ENCODE measurements at places on chromosomes 7 and 10.

DNA sequence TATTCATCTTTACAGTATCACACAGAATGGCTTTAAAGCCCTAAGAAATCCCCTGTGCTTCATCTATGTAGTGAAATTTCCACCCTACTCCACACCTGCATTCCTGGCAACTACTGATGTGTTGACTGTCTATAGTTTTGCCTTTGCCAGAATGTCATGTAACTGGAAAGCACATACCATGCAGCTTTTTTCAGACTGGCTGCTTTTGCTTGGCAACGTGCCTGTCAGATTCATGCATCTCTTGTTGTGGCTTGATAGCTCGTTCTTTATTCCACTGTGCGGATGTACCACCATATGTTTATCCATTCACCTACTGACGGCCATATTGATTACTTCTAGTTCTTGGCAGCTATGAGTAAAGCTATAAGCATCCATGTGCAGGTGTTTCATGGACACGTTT is 30.6 kb downstream of the RBM17 start:
- DNase-seq: no peak

- DNase-seq: no peak
These were observed 601 bp upstream of the AEBP1 start for GRCh38 chr7:44103566-44103922.

DNA sequence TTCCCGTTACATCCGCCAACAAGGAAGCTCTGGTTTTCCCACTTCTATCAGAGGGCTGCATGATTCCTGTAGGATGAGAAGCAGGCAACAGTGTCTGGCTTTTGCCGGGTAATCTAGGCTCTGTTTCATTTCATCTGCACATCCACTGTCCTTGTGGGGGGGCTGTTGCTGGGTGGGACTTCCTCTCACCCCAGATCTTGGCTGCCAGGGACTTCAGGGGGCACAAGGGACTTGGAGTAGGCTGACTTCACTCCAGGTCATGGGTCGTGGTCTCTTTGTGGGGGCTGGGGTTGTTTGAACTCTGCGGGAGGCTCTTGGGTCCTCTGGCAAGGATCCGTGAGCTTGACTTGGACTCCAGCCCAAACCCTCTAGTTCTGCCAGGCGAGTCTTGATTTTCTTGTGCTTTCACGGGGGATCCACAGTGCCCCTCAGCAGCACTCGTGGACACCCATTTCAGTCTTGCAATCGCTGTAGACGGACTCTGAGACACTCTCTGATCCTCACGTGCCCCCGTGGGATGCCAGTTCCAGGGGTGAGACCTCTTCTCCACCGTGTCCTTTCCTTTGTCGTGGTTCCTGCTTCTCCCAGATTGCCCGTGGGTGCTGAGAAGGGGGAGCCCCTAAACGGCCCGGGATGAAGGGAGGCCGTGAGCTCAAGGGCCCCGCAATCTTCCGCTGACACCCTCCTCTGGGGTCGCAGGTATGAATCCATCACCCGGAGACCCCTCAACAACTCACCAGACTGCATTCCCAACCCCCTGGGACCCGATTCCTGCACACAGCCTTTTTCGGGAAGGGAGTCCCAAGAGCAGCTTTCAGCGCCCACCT is 21.4 kb upstream of the ZNF273 start:
- DNase-seq: no peak

- no peak for DNase-seq
These were observed 343.7 kb downstream of the ELMO1 start for GRCh38 chr7:37104822-37105518.

DNA sequence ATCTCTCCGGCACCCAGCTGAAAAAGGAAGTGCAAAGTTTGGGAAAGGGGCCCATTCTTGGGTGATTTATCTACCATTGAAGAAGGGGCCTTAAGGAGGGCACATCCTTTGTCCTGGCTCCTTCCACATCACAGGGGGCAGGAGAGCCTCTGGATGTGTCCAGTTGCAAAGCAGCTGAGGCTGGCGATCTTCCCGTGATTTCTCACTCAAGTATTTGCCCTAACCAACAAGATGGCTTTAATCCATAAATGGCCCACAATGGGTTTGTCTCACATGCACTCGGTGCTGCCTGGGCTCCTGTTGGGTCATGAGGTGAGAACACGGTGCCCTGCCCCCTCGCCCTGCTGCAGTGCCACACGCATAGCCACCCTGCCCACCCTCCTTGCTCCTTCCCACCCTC is 14.2 kb upstream of the FRMPD2 start:
- DNase-seq: no peak

DNA sequence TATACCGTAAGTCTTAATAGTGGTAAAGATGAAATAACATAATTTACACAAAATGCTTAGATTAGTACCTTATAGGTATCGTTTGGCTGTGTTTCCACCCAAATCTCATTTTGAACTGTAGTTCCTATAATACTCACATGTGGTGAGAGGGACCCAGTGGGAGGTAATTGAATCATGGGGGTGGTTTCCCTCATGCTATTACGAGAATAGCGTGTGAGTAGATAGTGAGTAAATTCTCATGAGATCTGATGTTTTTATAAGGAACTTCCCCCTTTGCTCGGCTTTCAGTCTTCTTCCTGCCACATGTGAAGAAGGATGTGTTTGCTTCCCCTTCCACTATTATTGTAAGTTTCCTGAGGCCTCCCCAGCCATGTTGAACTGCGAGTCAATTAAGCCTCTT is 426.3 kb upstream of the POT1 start:
- DNase-seq: no peak

DNA sequence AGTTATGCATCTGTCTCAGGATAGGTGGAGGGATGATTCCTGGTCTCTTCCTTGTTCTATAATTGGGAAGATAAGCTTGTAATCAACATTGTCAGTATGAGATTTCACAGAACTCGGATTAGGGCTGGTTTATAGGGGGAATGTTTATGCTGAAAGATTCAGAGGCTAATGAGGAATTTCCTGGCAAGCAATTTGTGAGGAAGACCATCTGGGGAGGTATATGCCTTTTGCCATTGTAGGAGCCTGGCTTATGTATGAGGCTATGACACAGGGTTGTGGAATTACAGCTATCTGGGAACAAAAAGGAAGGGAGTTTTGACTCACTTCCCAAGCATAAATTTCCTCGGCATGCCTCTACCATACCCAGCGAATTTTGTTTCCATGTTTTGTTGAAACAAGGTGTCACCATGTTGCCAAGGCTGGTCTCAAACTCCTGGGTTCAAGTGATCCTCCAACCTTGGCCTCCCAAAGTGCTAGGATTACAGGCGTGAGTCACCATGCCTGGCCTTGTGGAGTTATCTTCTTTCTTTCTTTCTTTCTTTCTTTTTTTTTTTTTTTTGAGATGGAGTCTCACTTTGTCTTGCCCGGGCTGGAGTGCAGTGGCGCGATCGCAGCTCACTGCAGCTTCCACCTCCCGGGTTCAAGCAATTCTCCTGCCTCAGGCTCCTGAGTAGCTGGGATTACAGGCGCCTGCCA is 1.6 kb upstream of the COPS6 start:
- DNase-seq: no peak

GRCh38 chr10:24396396-24396795 is 187.5 kb downstream of the KIAA1217 start:
- DNase-seq: no peak

GRCh38 chr7:39560408-39560807 is 5.8 kb upstream of the YAE1 start:
- no peak for DNase-seq

- DNase-seq: no peak
These were observed 37.3 kb upstream of the TMEM248 start for GRCh38 chr7:66883716-66884115.

- no peak for DNase-seq
These were observed 146.1 kb downstream of the GRK5 start for GRCh38 chr10:119353421-119353820.

- no peak for DNase-seq
These were observed 3.8 kb downstream of the PTER start for GRCh38 chr10:16440396-16441133.

DNA sequence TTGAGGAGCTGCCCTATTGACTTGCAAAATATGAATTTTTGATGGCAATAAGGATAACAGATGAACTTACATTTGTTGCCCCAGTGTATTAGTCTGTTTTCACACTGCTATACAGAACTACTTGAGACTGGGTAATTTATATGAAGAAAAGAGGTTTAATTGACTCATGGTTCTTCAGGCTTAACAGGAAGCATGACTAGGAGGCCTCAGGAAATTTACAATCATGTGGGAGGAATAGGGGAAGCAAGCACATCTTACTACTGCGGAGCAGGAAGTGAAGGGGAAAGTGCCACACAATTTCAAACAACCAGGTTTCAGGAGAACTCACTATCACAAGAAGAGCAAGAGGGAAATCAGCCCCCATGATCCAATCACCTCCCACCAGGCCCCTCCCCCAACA is 57.9 kb downstream of the ZNF22 start:
- DNase-seq: no peak

DNA sequence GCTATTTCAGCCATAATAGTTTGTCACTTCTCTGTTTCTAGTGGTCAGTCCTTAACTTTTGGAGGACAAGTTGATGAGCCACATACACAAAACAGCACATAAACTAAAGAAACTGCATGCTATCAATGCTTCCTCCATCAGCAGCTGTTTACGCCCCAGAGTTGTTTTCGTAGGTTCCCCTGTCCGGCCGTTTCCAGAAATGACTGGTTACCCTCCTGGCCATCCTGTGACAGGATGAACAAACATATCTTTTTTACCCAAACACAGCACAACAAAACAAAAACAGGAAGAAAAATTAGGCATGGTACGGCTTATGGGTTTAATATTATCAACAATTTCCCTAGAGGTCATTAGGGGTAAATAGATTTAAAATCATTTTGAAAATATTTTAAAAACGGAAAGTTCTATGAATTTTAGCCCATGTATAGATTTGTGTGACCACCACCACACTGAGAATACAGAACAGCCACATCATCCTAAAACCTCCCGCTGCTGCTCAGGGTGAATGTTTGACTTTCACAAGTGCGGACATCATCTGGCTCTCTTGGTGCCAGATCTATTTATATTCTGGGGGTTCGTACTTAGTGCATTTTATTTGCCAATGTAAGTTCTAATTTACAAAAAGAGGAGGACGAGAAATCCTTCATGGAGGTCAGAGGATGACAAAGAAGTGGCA is 74.8 kb downstream of the HIPK2 start:
- DNase-seq: no peak

- DNase-seq: no peak
These were observed 304.9 kb downstream of the IPMK start for GRCh38 chr10:57962839-57963238.

- DNase-seq: no peak
These were observed 516.4 kb downstream of the PCDH15 start for GRCh38 chr10:54284526-54285193.

DNA sequence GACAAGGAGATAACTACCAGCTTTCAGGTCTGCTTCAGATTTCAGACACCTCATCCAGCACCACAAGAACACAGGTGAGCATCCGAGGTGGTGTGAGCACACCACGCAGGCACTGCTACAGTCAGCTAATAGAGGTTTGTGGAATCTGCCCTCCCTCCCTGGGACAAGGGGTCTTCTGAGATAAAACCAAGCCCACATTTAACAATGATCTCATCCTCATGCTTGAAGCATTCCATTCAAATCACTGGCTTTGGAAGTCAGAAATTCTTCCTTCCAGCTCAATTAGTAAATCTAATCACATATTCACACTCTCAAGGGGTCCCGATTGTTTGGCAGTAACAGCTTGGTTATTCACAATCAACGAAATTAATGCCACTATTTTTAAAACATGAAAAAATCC is 331.4 kb downstream of the ELMO1 start:
- no peak for DNase-seq

- no peak for DNase-seq
These were observed 113.7 kb upstream of the DGKB start for GRCh38 chr7:15016315-15016667.

DNA sequence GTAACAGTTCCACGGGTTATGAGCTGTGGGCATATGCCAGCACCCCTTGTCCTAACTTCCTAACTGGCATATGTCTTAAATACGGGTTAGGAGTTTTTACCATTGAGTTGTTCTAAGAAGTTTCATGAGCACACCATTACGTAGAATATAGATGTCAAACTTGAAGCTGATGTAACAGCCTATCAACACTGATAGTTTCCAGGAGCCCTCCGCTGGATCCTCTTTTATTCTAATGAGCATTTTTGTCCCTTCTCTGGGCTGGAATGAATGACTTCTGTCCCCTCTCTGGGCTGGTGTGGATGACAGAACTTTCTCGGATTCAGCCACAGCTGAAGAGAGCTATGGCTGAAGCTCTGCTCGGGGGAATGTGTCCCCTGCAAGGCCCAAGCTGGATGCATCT is 256.3 kb downstream of the SORCS1 start:
- DNase-seq: no peak

DNA sequence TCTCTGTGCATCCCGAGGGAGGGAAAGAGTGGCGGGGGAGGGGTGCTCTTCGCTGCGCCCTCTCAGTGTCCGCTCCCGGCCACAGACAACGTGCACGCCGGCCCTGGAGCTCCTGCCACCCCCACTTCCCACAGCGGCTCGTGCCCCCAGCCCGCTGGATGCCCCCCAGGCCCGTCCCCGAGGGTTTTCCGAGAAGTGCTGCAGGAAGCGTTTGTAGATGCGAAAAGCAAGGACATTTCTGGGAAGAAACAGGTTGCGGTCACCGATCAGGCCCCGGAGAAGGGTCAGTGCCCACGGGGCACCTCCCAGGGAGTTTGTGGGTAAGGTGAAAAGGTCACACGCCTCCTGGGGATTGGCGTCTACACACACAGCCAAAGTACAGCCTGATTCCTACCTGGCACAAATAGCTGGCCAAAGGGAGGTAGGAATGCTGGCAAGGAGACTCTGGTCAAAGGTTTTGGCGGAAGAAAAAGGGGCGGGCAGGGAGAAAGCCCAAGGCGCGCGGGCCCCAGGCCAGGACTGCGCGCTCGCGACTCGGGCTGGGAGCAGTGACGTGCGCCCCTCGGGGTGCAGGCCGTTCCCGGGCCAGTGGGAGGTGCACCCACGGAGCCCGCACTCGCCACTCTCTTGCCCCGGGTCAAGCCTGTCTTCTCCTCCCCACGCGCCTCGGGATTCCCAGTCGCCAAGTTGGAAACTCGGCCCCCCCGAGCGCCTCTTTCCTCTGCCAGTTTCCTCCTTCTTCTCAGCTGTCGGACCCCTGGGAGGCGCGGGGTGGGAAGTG is 1.5 kb upstream of the NRP1 start:
- no peak for DNase-seq

DNA sequence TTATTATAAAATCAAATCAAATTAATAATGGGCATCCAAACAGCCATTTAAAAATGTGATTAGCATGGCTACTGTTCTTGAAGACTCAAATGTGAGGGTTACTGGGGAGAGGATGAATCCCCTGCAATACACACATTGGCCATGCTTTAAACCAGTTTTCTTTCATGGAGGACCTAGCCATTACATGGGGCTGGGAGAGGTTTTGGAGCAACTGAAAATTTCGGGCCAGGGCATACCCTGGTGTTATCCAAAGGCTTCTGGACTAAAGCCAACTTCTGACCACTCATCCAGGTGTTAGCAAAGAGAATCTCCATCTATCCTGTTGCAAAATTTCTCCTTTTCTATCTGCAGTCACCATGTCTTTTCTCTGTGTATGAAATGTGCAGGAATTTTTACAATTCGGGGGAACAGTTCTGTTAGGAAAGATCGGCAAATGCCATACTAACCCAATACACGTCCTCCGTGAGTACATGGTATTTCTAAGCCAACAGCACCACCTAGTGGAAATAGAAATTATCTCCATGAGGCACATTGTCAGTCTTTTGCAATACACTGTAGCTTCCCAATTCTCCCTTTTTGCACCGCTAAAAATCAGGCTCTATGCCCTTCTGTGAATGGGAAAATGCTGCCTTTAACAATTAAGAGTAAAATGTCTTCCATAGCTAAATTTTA is 47.0 kb upstream of the ZNF107 start:
- DNase-seq: no peak
